ENCODE measurements at places on chromosomes 13 and 19.

- no peak for DNase-seq
Observed at GRCh38 chr13:20074966-20075365, 85.9 kb downstream of the GJA3 start.

DNA sequence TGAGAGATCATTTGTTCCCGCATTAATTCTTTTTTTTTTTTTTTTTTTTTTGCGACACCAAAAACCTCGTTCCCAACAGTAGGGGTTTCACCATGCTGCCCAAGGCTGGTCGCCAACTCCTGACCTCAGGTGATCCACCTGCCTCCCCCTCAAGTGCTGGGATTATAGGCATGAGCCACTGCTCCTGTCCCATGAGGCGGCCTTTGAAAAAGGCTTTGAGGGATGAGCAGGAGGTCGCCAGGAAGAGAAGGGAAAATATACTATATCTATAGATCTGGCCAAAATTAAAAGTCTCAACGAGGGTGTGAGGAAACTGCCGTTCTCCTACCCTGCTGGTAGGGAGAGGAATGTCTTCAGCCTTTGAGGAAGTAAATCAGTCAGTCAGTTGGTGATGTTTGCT, 26.2 kb downstream of the ZNF473 start:
- DNase-seq, result no peak

DNA sequence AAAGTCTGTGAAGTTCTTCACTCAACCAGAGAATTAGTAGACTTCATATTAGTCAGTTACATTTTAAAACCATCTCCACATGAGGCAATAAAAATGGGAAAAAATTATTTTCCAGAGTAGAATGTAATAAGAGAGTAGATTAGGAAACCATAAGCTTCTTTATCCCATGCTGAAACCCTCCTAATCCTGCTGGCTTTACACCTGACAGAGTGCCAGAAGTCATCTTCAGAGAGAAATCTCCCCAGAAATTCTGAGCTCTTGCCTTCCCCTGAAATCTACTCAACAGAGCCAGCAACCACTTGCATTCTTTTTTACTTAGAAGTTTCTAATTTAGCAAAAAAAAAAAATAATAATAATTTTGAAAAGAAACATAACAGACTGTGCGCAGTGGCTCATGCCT, 279.9 kb downstream of the NHLRC3 start:
- no peak for DNase-seq

- DNase-seq, result no peak
Observed at GRCh38 chr13:59710996-59711701, 452.6 kb downstream of the DIAPH3 start.

- no peak for DNase-seq
Observed at GRCh38 chr19:41734585-41734984, 20.7 kb upstream of the CEACAM6 start.

DNA sequence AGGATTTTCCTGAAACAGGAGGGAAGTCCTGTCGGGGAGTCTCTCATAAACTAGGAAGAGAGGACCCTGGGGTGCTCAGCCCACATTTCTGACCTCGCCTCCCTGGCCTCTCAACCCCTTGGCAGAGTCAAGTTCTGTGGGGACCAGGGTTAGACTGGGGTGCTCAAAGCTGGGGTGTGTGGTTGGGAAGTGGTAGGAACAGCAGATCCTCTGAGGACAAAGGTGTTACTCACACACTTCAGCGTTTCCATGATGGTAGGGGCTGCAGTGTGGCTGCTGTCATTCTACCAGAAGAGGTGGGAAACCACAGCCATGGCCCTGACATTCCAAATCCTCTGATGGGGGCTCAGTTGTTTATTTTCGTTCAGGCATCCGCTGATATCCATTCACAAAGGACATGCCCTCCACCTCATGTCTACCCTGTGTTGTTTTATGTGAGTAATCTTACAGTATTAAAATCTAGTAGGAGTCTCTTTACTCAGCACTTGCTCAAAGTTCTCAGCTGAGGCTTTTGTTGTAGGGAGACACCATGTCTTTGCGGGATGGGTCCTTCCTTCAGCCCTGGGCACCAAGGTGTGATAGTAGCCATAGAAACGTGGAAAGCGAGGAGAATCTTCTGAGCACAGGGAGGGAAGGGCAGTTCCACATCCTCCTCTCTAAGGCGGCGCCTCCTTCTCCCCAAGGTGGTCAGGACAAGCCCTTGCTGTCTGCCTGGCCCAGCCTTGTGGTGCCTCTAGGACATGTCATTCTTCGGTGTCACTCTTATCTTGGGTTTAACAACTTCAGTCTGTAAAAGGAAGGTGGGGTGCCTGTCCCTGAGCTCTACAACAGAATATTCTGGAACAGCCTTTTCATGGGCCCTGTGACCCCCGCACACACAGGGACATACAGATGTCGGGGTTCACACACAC, 1.5 kb downstream of the KIR2DL3 start:
- DNase-seq, result no peak

DNA sequence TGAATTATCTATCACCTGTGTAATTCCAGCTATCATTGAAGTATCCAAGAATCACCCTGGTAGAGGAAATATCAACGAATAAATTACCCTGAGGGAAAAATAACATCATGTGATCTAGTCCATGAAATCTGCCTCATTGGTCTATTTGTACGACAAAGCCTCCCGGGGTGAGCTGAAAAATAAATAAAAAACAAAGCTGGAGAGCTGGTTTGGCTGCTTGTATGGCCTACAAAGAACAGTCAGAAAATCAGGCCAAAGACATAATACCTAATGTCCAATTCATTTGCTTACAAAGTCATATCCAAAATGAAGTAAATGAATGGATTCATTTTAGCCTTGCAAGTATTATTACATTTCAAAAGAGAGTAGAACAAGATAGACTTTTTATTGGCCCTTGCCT, 449.9 kb downstream of the KLF12 start:
- DNase-seq, result no peak

DNA sequence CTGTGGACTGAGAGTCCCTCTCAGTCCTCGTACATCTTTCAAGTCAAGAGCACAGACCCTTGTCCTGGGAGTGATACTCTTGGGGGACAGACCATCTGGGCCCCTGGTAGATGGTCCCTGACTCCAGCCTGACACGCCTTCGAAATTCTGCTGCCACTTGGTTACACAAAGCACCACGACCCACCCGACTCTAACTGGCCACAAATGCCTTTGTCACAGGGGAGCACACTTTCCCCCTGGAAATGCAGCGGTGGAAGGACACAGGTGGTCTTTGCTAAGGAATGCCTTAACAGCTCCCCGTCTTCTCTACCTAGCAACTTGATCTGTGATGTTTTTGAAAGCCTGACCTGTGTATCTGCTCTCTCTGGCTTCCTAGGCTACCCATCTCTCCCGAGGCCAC, 13.8 kb upstream of the DHRS12 start:
- no peak for DNase-seq

GRCh38 chr13:26941345-26942174, 181.0 kb upstream of the GPR12 start:
- DNase-seq, result no peak

DNA sequence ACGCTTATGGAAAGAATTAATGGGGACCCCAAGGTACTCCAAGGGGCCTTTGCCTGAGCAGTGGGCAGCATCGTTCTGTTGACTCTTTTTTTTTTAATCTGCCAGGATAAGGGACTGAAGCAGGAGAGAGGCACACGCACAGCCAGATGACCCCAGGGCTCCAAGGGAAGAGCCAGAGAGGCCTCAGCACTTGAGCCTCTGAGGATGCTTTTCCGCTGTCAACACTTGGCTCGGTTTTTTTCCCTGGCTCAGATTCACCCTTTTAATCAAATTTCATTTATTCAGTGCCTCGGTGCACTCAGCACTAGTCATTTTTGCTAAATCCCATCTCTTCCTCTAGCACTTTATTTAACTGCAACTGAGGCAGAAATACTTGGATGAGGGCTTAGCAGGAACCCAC, 226.3 kb downstream of the FGF9 start:
- DNase-seq, result no peak

DNA sequence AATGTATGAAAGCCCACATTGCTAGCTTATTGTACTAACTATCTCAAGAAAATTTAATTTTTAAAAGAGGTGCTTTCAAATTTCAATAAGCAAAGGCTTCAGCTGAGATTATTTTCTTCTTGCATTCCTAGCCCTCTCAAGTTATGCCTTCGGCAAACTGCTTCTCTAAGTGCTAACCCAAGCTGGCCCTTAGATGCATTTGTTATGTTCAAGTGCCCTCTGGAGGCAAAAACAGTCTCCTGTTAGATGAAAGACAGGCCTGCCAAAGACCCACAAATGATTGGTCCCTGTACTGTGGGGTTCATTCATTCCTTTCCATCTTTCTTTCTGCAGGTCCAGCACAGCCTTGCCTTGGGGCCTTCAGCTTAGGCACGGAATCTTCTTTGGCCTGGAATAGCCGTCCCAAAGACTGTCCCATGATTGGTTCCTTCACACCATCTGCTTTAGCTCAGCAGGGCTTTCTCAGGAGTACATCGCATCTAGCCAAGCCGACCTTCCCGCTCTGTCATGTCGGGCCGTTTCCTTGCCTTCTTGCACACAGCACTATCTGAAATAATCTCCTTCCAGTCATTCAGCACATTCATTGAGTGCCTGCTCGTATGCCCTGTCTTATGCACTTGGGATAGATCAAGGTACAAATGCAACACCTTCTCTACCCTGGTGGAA, 26.4 kb upstream of the TPTE2 start:
- peak; percentile 50 for DNase-seq

GRCh38 chr13:90415902-90416301, 931.6 kb upstream of the MIR17HG start:
- DNase-seq, result no peak

GRCh38 chr13:93279982-93280381, 53.4 kb downstream of the GPC6 start:
- no peak for DNase-seq

GRCh38 chr13:38947054-38947453, 43.6 kb downstream of the STOML3 start:
- DNase-seq, result no peak

DNA sequence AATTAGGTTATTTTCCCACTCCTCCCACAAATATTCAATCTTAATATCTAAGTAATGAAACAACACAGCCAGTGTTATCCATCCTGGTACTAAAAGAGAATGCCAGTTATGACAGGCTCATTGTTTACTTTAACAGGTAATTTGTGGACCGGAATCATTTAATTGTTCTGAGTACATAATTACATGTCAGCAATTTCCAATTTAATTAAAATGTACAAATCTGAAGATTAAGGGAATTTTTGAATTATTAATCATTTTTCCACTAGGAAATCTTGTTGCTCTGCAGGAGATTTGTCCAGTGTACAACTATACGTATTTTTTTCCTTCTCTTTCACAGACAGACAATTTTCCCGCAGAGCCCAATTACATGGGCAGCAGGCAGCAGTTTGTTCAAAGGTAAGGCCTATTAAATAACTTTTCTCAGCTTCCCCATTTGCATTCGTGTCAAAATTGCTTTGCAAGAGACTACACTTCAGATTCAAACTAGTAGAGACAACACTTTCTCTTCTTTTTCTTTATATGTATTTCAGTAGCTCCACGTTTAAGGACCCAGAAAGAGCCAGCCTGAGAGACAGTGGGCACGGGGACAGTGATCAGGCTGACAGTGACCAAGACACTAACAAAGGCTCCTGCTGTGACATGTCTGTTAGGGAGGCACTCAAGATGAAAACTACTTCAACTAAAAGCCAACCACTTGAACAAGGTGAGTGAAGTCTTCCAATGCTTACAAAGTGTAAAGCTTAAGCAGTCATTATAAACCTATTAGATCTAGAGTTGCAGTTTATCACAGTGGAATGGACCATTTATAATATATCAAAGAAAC, 34.8 kb downstream of the PCDH17 start:
- DNase-seq, result no peak

- DNase-seq, result no peak
Observed at GRCh38 chr19:5257155-5258045, 83.2 kb downstream of the PTPRS start.

- no peak for DNase-seq
Observed at GRCh38 chr13:82370316-82370715, 1512.0 kb downstream of the SLITRK1 start.

GRCh38 chr19:38792250-38793111, 3.5 kb downstream of the LGALS7B start:
- DNase-seq, result peak; percentile 65

DNA sequence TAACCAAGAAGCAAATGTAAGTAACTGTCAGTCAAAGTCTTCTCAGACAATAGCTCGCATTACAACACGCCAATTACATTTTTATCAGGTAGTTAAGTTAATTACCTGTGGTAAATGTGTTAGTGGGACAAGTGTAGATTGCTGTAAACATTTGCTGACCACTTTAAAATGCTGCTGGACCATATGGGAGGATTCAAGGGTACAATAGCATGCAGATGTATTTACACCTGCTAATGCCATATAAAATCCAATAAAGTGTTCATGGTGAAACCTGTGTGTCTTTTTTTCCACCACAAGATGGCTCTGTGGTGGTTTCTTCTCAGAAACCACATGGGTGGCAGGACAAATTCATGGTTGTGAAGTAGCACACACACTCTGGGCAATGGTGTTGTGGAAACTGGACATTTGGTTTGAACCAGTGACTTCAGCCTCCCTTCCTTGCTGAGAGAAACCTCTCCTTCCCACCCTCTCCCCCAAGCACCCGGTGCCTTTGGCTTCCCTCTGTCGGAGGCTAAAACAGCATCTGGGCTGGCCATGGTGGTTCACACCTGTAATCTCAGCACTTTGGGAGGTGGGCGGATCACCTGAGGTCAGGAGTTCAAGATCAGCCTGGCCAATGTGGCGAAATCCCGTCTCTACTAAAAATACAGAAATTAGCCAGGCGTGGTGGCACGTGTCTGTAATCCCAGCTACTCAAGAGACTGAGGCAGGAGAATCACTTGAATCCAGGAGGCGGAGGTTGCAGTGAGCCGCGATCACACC, 18.1 kb upstream of the GTF3A start:
- DNase-seq, result peak; percentile 53

DNA sequence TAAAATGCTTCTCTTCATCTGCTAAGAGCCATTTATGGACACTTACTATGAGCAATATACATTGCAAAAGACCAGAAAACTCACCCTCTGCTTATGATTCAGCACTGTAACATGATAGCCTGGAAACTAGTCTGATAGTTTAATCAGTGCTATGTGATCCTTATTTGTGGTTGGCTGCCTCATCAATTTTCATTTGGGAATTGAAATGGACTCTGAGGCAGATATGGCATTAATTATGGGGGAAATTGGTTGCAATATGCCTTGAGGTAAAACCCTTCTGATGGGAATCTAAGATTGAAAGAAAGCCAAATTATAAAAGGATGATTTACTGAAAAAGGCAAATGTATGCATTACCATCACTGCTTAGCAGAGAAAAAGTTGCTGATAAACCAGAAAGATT, 33.5 kb downstream of the FAM216B start:
- DNase-seq, result no peak

DNA sequence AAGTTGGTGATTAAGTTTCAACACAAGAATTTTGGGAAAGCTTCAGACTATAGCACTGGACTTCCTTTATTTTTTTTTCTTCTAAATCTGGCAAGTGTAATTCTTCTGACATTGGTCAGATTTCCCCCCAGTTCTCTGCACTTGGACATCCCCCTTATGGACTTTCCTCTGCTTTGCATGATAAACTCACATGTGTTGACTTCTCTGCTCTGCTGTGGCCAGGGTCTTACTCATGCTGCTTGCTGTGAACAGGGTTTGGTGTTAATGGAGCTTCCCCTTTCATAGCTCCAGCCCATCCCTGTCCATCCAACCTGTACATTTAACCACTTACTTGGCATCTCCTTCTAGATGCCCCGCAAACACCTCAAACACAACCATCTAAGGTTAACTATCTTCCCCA, 70.5 kb upstream of the SPATA13 start:
- DNase-seq, result no peak

GRCh38 chr13:61761690-61762089, 346.0 kb upstream of the PCDH20 start:
- DNase-seq, result no peak

Data from GM10248 (cell line).